ENCODE measurements at places on chromosomes 11 and 22. TPM values are rescaled to one million over a fixed set of nuclear protein-coding genes. Genes with fewer than 3 reads are reported as not detected.

Gene CDCA5
- total RNA-seq, result 77.5 TPM

Gene ACR
- total RNA-seq, result not detected

Gene OR56A1
- not detected for total RNA-seq

Gene TSGA10IP
- not detected for total RNA-seq

Gene DEFB131B
- not detected for total RNA-seq
